CD8-positive, alpha-beta T cell (primary cell): ENCODE measurements at places on chromosomes 2 and 18.
A peak's percentile ranks its signal among the peaks of the same experiment; 100 is the strongest.

DNA sequence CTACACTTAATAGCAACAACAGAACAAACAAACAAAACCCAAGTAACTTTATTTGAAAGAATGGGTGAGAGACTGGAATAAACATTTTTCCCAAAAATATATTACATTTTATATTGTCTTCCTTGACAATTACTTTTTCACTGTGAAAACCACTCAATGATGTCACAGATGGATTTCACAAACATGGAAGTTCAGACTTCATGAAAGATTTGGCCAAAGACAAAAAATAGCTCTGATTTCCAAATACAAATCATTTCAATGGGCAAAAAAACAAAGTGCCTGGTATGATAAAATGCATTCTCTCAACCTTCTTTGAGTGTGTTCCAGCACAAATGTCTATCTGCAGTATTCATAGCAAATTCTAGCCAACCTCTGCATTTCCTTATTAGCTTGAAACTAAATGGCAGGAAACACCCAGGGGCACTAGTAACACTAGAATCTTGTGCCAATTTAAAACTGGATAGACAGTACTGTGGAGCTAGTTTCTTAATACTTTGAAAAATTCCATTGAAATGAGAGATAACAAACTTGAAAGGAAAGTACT, 28.5 kb upstream of the NAPG start:
- no peak for DNase-seq

DNA sequence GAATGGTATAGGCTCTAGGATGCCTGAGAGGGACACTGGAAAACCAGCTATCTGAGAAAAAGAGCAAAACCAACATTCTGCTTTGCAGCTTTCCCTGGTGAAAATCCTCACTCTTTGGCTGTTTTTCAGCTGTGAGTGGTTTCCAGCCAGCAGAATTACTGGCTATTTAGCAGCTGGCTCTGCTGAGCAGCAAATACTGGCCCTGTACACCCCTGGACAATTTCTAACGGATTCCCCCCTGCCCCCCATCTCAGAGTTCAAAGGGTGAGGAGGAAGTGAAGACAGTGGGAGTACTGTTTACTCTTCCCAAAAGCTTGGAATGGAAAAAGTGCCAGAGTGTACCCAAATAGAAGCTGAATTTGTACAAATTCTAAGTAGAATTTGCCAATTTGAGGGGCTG, 26.1 kb upstream of the IMP4 start:
- no peak for DNase-seq

DNA sequence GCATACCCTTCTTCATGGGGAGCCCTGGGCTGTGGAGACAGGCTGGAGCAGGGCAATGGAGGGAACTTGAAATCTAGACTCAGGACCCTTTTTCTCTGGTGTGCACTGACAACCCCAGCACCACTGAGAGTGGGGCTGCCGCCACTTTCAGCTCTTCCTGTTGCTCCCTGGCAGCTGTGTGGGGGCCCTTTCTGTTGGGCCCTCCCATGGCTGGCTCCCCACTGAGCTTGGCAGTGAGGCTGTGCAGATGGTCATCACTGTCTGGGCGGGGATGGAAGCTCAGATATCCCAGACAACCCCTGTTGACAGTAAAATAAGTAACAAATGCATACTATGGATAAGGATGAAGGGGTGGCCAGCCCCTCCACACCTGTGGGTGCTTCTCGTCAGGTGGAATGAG, 6.7 kb downstream of the MYO7B start:
- DNase-seq = no peak

DNA sequence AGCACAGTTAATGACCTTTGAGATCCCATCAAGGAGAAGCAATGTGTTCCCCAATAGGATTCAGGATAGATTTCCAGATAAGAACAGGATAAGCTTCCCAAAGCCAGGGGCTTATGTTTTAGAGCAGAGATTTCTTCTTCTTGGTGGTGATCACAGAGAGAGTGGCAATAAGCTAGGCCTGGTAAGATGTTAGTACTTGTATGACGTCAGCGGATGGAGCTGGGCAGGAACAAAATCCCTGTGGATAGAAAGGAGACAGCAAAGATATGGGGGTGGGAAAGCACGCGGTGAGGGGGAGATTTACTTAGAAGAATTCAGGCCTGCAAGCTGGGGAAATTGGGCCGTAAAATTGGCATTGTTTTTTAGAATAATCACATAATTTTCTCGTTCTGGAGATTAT, 323.0 kb downstream of the MTX2 start:
- DNase-seq = no peak

GRCh38 chr2:204948822-204949221, 403.5 kb downstream of the PARD3B start:
- DNase-seq = no peak

GRCh38 chr18:69982417-69982816, 34.7 kb upstream of the CD226 start:
- DNase-seq = no peak

- DNase-seq = no peak
Observed at GRCh38 chr18:14189858-14190257, 57.6 kb upstream of the ZNF519 start.

DNA sequence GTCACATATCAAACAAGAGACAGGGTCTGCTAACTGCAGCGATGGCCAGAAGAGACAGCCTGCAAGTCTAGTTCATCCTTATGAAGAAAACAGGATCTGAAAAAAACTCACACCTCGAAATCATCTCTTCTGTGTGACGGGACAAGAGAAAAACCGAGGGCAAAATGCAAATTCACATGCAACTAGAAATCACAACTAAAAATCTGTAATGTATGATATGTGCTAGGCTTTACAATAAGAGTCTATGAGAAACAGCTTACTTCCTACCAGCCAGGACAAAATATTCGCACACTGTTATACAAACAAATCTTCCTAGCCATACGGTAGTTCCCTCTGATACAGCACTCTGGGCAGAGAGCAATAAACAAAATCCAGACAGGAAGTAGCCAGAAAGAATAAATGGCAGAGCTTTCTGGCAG, 48.8 kb downstream of the ANKRD44 start:
- DNase-seq = no peak

DNA sequence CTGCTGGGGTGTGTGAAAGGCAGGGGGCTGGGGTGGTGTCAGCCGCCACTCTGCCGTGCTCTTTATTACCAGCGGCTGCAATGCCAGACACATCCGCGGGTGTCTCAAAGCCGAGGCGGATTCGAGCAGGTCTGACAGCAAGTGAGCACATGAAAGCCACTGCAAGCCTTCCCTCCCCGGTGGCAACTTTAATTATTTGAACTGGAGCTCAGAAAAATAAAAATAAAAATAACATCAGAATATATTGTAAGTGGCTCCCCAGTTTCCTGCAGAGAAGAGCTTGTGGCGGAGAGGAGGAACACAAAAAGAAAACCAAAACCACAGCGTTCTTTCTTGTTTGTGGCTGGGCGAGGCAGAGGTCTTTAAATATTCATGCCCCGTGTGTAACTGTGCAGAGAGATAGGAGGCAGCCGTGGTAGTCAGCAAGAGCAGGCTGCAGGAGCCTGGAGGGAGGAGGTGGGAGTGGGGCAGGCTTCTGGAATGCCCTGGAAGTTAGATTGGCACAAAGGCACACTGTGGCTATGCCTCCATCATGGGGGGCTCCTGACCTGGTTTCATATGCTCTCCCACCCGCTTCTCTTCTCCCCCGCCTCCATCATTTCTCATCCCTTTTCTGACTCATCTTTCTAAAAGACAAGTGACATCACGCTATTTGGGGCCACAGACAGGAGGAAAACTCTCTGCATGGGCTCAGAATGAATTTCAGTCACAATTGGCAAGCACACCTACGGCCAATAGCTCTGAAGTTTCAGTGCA, 199.8 kb downstream of the CLIP4 start:
- peak; percentile 35 for DNase-seq

GRCh38 chr2:203790134-203790852, 77.3 kb upstream of the CTLA4 start:
- DNase-seq = no peak

GRCh38 chr2:95296880-95297487, at the start of gene KCNIP3:
TSS of gene KCNIP3 (plus strand) at chr2:95297347. CDS start at chr2:95297439, 92 bp downstream.
- no peak for DNase-seq

DNA sequence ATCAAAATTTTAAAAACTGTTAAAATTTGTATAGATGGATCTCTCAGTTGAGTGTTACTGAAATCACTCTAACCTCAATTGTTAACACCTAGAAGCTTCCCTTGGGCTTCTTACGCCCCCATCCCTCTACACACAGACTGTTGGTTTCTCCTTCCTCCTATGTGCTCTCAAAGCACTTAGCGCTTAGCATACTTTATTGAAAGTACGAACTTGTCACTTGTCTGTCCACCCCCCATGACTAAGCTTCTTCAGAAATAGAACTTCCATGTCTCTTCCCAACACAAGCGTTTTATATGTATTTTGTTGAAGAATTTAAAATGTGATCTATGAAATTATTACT, 441 bp downstream of the MPHOSPH10 start:
- no peak for DNase-seq

GRCh38 chr2:19632403-19632991, 269.3 kb downstream of the TTC32 start:
- no peak for DNase-seq

- DNase-seq = no peak
Observed at GRCh38 chr2:100819370-100820272, at the start of gene NPAS2. TSS of gene NPAS2 (plus strand) at chr2:100820139. CDS start at chr2:100904755, 84,616 bp downstream.

DNA sequence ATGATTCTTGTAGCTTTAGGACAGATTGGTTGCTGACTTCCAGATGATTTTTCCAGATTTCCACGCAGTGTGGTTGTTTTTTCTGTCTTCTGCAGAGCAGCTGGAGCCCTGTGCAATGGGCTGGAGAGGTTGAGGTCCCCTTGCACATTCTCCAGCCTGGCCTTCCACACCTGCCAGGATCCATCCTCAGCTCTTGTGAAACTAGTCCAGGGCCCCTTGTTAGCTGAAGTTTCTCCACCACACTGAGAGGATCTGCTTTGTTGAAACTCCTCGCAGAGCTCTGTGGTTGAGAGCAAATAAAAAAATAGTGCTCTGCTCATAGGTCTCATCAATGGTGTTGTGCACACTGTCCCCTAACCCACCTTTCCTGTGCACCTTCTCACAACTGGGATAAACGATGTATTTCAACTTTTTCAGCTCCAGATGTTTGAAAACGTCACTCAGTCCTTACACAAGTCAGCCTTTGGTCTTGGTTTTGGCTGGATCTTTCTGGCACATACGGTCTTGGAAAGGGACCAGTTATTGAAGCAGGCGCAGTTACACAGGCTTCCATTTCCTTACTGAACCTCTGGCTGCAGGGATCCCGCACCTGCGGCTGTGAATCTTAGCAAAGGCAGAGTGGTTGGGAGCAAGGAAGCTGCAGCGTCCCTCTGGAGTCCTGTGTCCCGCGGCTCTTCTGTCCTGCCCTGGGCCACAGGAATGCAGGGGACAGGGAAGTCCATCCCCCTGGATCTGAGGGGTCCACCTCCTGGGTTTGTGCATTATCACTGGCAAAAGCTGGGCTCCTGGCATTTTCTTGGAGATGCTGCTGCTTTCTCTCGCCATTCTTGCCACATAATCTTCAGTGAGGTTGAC, 272.0 kb upstream of the DSEL start:
- DNase-seq = no peak

DNA sequence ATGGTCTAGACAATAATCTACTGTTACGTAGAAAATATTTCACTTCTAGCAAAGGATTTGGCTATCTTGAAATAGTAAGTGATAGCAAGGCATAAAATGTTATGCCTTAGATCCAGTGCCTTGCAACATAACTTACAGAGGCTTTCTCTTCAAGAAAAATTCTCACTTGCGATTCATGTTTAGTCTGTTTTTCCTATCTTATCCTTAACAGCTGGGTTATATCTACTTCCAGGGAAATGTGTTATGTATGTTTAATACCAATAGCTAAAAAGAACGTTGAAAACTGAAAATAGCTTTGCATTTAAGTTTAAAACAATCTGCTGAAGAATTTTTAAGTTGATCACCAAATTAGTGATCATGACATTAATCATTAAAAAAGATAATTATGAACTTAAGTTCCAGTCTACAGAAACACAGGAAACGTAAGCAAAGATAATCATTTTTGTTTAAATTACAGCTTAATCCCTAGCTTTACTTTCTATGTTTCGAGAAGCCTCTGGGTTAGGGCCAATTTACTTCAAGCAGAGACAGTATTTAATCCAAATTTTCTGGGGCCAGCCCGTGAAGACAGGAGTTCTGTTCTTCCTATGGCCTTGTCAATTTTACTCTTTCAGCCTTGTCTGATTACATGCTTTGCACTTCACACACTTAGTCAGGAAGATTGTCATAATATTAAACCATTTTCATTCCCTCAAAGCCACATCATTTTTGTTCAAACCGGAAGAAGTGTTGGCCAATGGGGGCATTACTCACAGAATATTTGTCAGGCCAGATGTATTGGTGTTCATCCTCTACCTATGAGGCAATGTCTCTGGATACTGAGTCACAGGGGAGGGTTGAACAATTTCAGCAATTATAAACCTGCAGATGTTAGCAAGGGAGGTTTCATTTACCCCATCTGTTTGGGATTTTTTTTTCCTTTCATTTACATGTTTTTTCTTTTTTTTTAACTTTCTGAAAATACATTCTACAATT, 1132.9 kb upstream of the ZEB2 start:
- no peak for DNase-seq

DNA sequence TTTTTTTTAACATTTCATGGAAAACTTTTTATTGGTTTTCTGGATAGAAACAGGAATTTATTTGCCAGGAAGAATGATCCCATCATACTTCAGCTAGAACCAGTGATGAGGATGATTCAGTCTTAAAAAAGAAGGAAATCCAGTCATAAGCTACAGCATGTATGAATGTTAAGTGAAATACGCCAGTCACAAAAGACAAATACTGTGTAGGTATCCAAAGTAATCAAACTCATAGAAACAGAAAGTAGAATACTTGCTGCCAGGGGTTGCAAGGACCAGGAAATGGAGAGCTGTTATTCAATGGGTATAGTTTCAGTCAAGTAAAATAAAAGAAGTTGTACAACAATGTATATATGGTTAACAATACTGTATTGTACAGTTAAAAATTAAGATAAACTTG, 21.3 kb downstream of the PSME4 start:
- DNase-seq = no peak

DNA sequence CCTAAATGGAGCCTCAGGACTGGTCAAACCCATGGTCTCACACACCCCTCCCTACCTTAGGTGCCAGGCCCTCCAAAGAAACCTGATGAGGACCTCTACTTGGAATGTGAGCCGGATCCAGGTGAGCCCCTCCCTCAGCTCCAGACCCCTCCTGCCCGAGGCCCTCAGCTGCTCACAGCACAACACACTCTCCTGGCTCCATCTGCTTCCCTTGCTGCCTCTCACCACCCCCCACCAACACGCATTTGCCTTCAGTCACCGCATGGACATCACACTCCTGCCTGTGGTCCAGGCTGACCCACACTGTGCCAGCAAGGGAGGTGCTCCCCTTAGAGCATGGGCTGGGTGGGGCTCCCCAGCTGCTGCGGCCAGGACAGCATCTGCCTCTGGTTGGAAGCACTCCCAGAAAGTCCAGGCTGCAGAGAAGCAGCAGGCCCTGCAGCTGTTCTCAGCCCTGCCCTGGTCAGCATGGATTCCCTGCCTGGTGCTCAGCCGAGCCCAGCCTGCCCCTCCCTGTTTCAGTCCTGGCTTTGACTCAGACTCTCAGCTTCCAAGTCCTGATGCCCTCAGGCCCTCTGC, 15.1 kb downstream of the SH2D6 start:
- DNase-seq = no peak

GRCh38 chr2:183113630-183114029, 10.6 kb upstream of the NUP35 start:
- DNase-seq = no peak
